Stimulated activated CD8-positive, alpha-beta memory T cell treated with anti-CD3 and anti-CD28 coated beads, Interleukin-15, amount 100 ng/mL, for 1 hour (primary cell): ENCODE measurements at places on chromosomes 3 and 15.

DNA sequence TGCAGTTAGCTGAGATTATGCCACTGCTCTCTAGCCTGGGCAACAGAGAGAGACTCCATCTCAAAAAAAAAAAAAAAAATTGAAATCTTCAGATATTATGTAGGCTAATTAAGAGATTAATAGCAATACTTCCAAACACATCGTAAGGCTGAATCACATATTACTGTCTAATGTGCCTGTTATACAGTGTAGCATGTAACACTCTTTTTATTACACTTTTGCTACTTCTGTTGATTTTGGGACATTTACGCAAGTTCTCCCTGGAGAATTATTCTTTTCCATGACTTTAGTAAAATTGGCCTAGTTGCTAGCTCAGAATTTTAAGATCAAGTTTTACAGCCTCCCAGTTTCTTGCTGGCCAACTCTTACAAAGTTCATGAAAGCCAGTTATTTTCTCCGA is 605.2 kb downstream of the NAALADL2 start:
- no peak for DNase-seq

DNA sequence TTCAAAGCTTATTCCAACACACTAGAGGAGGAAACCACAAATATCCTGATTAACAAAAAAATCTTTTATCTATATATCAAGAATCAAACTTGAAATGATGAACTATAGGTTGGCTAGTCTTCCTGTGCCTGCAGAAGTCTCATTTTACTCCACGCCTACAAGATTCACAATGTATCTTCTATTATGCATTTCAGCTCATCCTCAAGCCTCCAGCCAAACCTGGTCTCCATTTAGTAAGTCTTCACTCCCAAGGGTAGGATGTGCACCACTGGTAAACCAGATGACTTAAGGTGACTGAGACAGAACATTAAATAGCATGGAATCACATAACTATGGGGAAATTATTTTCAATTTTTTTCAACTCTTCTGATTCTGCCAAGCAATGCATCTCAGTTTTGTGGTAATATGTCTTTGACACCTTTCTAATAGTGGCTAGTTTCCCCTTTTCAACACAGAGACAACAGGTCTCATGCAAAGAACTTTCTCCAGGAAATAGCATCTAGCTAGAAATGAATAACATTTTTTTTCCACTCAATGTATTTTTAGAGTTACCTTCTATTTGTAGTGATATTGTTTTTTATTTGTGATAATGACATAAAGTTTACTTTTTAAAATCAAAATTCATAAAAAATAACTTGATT is 166.9 kb downstream of the TNIK start:
- no peak for DNase-seq

- no peak for DNase-seq
Measured at GRCh38 chr3:14124223-14124614, 451 bp downstream of the CHCHD4 start.

DNA sequence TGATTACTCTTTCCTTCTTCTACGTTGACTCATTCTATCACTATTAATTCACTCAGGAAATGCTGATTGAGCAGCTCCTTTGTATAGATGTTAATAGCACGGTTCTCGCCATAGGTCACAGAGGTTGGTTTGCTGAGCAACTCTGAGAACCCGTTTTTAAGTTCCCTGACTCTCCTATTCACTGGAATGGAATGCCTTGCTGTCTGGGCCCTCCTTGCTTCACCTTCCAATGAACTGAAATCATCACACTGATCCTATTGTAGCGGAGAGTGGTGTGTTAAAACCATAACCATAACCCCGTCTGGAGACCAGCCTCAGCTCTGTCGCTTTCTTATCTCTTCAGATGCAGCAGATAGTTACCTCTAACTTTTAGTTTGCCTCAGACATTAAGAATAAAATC is 323.6 kb downstream of the GABRB3 start:
- DNase-seq, result no peak

DNA sequence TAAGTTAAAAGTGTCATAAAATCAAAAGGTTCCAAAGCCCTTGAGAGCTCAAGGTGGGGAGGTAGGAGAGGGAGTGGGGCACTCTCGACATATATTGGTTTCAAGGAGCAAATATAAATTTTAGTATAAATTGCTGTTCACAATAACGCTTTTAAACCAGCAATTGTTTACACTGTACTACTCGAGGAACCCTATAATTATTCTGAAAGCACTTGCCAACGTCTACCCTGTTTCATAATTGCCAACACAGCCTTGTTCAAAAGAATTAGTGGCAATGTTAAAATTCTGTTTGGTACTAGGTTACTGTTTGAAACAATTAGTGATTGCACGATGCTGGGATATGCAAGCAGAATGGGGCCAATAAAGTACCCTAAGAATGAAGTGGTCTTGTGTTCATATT is 76.3 kb upstream of the ICE2 start:
- no peak for DNase-seq

GRCh38 chr3:31502803-31503221 is 29.9 kb upstream of the STT3B start:
- DNase-seq, result no peak

GRCh38 chr3:66265649-66266048 is 44.8 kb downstream of the SLC25A26 start:
- no peak for DNase-seq

GRCh38 chr3:78990156-78990555 is 777.6 kb downstream of the ROBO1 start:
- no peak for DNase-seq

- DNase-seq, result no peak
Measured at GRCh38 chr3:29156086-29156715, 124.7 kb upstream of the RBMS3 start.

DNA sequence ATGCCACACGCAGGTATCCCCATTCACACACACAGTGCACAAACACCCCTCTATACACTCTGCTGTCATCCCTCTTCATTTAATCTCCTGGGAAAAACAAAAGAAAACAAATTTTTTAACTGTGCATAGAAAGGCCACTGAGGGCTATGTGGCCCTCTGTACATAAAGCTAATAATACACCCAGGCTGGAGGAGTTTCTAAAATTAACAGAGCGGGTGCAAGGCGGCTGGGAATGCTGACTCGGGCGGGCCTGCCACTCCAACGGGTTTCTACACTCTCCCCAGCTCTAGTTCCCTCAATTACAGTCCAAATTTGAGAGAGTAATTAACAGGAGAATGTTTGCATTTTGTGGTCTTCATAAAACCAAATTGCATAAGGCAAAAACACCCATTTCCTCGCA is 23.1 kb downstream of the HCN4 start:
- DNase-seq, result no peak

DNA sequence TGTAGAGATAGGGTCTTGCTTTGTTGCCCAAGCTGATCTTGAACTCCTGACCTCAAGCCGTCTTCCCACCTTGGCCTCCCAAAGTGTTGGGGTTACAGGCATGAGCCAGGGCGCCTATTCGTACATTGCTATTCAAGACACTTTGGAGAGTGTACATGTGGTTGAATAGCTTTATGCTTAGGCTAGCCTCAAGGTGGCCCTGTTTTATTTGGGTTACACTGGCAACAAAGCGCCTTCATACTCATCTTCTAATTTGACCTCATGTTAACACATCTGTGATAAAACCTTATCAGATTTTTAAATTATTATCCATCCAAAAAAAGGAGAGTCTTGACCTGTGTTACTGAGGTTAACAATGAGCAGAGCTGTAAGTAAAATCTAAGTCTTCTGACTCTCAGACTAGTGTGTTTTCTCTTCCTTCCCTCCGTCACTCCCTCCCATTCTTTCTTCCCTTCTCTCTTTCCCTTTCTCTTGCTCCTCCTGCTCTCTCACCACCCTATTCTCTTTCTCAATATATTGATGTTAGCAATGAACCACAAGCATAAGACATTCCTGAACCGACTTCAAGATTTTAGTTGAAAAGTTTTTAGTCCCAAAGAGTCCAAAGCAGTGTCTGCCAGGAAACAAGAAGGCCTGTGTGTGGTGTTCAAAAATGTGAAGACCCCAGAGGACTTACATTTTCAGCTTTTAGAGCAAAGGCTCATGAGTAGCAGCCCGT is 603.7 kb upstream of the CFAP20DC start:
- no peak for DNase-seq

GRCh38 chr3:13947912-13948311 is 68.0 kb upstream of the WNT7A start:
- no peak for DNase-seq

DNA sequence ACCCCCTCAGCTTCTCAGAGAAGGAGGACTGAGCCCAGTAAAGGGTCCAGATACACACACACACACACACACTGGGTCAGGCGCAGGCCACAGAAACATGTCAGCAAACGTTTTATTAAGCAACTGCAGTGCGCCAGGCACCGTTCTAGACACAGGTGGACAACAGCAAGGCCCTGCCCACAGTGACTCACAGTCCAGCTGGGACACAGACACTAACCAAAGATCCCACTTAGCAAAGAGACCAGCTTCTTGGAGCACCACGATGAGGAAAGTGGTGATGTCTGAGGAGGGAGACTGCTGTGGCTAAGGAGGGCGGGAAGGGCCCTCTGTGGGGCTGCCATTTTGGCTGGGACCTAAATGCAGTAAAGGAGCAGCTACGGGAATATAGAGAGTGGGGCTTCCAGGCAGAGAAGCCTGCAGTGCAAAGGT is 2.8 kb upstream of the VILL start:
- DNase-seq, result no peak

GRCh38 chr3:143167969-143168854 is 48.6 kb downstream of the CHST2 start:
- DNase-seq, result no peak

- no peak for DNase-seq
Measured at GRCh38 chr3:63914312-63914711, 2.1 kb upstream of the SCAANT1 start.

DNA sequence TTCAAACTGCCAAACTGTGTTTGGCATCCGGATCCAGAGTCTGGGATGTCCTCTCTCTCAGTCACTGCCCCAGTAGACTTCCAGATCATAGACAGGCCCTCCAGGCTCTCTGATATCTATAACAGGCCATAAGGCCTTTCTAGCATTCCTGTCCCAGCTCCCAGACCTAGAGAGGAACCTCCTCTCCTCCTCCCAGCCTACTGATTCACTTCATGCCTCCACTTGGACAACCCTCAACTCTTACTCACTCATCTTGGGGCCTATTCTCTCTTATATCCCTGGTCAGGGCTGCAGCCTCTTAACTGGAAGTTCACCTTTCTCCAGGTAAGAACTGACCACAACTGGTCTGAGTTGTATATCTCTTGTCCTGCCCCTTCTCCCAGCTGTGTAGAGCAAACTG is 253.7 kb upstream of the TRIM42 start:
- no peak for DNase-seq

GRCh38 chr15:74253211-74253921 is 17.2 kb downstream of the CCDC33 start:
- DNase-seq, result no peak

GRCh38 chr3:111851511-111851954 is 7.5 kb upstream of the PHLDB2 start:
- no peak for DNase-seq

DNA sequence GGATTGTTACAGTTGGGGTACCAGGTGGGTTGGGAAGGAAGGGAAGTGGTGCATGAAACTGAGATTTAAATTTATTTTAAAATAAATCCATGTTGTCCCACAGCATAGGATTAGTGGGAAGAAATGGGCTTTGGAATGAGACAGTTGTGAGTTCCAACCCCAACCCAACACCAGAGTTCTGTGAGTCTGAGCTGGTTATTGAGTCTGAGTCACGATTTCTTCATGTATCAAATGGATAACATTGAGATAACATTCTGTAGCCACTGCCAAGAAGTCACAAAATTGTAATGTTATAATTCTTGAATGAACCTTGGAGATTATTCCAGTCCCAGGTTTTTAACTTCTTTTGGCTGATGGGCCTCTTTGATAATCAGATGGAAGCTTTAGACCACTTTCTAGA is 13.7 kb downstream of the IFT122 start:
- DNase-seq, result no peak

DNA sequence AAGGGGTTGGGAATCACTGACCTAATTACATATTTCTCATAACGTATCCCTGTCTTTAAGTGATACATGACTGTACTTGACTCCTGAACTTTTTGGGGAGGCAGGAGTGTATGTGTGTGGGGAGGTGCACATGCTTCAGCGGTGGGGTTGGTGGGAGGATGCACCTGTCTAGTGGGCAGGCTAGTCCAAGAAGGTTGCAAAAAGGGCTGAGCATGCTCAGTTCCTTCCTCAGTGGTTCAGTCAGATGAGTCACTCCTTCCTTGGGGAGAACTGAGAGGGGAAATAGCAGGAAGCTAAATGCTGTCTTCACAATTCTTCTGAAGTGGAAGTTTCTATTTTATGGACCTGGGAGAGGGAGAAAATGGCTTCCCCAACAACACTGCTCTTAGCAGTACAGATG is 24.6 kb upstream of the AP4E1 start:
- no peak for DNase-seq

GRCh38 chr3:141312354-141313092 is 55.8 kb upstream of the ZBTB38 start:
- DNase-seq, result no peak

- DNase-seq, result no peak
Measured at GRCh38 chr3:72401005-72401545, 447.2 kb downstream of the SHQ1 start.

- no peak for DNase-seq
Measured at GRCh38 chr15:94761574-94761973, 530.2 kb downstream of the MCTP2 start.

DNA sequence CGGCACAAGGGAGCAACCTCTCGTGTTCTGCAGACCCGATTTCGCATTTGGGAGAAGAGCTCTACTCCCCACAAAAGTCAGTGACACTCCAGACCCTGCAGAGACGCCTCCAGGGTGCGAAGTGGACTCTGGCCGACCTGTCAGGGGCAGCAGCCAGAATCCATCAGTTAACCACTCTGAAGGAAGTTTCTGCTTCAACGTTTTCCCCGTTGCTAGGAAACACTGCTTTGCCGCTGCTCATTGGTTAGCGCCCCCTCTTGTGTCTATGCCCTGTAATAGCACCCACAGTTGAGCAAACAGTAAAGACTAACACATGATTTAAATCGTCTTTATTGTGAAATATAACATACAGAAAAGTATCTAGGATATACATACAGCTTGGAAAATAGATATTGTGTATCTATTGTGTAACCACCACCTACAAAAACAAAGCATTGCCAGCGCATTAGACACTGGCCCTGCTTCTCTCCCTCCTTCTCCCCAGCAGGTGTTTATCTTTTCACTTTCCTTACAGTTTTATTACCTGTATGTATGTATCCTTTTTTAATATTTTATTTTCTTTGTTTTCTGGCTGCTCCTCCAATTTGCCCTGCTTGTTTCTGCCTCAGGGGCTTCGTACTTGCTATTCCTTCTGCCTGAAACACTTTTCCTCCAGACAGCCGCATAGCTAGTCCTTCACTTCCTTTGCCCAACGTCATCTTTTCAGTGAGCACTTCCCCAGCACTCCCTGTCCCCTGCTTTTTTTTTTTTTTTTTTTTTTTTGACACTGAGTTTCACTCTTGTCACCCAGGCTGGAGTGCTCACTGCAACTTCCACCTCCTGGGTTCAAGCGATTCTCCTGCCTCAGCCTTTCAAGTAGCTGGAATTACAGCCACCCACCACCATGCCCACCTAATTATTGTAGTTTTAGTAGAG is 38.8 kb downstream of the TMEM40 start:
- peak; percentile 48 for DNase-seq

GRCh38 chr3:13078163-13078905 is 5.1 kb upstream of the IQSEC1 start:
- DNase-seq, result no peak
